ENCODE measurements at places on chromosomes 3 and 15.

- ATAC-seq: no peak
Measured at GRCh38 chr15:89072277-89072869, 15.9 kb upstream of the ABHD2 start.

GRCh38 chr3:36367912-36368573 is 12.3 kb upstream of the STAC start:
- no peak for ATAC-seq

GRCh38 chr15:38670128-38671005 is 105.8 kb upstream of the RASGRP1 start:
- ATAC-seq: no peak

GRCh38 chr15:46354443-46354842 is 719.6 kb downstream of the SQOR start:
- ATAC-seq: no peak

DNA sequence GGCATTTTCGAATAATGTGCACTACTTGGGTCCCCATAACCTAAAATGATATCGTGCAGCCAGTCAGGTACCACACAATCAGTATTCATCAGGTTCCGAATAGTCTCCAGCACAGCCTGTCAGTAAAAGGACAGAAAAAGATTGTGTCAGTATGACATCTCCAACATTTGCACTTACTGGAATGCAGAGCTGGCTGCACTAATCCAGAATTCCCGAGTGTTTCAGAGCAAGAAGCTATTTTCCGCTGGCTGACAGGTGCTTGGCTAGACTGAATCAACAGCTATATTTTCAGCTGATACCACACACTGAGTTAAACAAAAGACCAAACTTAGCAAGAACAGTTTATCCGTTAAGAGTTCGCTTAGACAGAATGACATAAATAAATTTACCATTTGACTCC is 68.8 kb downstream of the AQR start:
- ATAC-seq: peak; percentile 50

- ATAC-seq: no peak
Measured at GRCh38 chr3:66165660-66166059, 55.1 kb upstream of the SLC25A26 start.

GRCh38 chr15:70491201-70491621 is 272.1 kb downstream of the UACA start:
- no peak for ATAC-seq

DNA sequence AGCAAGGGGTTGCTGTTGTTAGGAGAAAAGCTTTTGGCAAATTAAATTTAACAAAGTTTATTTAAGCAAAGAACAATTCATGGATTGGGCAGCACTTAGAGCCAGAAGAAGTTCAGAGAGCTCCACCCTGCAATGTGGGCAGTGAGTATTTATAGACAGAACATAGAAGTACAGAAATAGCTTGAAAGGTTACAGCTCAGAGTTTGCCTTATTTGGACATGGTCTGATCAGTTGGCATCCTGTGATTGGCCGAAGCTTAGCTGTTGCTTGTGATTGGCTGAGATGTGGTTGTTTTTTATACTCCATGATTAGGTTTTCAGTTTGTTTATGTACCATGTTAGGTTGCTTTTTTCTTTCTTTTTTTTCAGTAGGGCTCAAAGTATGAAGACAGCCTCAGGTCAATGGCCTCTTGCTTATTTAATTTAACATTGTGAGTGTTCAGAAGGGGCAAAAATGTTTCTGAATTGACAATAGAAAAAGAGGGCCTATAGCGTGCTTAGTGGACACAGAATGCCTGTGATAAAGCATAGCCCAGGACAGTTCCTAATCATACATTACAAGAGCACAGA is 293.8 kb downstream of the IGSF11 start:
- ATAC-seq: no peak

DNA sequence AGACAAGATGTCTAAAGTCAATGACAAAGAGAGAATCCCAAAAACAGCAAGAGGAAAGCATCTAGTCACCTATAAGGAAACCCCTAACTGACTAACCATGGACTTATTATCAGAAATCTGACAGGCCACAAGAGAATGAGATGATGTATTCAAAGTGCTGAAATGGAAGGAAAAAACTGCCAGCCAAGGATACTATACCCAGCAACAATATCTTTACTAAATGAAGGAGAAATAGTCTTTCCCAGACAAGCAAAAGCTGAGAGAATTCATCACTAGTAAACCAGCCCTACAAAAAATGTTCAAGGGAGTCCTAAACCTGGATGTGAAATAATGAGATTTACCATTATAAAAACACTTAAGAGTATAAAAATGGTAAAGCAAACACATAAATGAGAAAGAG is 128.0 kb downstream of the SATB1 start:
- ATAC-seq: no peak

- no peak for ATAC-seq
Measured at GRCh38 chr15:39435244-39435643, 145.6 kb upstream of the THBS1 start.

- no peak for ATAC-seq
Measured at GRCh38 chr3:86986671-86987420, 4.1 kb downstream of the VGLL3 start.

DNA sequence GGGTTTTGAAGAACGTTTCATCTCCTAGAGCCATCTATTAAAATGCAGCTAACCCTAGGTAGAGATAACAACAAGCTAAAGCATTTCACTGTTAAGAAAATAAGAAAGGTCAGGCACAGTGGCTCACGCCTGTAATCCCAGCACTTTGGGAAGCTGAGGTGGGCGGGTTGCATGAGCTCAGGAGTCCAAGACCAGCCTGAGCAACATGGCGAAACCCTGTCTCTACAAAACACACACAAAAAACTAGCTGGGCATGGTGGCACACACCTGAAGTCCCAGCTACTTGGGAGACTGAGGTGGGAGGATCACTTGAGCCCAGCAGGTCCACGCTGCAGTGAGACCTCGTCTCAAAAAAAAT is 5.4 kb upstream of the TBC1D5 start:
- no peak for ATAC-seq

DNA sequence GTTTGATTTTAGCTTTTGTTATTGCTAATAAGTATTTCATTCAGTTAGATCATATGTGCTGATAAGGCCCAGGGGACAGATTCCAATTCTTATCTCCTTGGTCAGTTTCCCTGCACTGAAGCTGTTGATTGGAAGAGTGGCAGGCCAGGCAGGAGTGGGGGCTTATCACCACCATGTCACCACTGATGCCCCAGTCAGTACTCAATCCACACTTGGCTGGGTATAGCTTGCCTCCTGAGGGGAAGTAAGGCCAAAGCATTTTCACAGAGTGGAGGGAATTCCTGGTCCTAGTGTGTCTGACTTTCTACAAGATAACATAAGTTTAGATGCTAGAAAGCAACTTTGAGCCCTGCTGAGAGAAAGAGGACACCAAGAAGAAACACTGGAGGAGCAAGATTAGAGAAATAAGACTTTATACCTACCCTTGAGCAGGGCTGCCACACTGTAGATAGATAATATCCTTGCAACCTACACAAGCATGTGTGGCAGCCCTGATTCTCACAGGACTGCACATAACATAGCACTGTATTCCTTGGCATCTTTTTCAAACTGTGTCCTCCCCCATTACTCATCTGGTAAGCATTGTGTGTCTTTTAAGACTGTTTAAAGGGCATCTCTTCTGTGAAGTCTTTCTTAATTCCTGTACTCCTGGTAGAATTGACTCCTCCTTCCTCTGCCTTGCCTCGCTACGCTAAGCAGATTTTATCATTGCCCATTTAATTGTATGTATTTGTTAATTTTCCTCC is 24.3 kb downstream of the OXNAD1 start:
- ATAC-seq: no peak

- peak; percentile 87 for ATAC-seq
Measured at GRCh38 chr15:67105065-67105951, 39.9 kb downstream of the SMAD3 start.

- ATAC-seq: no peak
Measured at GRCh38 chr3:62167566-62168262, 205.6 kb downstream of the FEZF2 start.

DNA sequence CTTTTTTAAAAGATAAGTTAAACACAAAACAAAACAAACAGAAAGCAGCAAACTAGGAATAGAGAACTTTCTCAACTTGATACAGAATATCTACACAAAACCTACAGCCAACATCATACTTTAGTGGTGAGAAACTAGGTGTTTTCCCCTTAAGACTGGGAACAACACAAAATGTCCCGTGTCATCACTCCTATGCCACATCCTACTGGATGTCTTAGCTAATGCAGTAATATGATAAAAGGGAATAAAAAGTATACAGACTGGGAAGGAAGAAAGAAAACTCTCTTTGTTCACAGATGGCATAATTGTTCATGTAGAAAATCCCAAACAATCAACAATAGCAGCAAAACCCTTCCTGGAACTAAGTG is 45.9 kb downstream of the TMEM45A start:
- no peak for ATAC-seq

- no peak for ATAC-seq
Measured at GRCh38 chr15:74855857-74856256, 12.9 kb upstream of the ULK3 start.

GRCh38 chr3:177464392-177465256 is 267.3 kb upstream of the TBL1XR1 start:
- peak; percentile 14 for ATAC-seq

DNA sequence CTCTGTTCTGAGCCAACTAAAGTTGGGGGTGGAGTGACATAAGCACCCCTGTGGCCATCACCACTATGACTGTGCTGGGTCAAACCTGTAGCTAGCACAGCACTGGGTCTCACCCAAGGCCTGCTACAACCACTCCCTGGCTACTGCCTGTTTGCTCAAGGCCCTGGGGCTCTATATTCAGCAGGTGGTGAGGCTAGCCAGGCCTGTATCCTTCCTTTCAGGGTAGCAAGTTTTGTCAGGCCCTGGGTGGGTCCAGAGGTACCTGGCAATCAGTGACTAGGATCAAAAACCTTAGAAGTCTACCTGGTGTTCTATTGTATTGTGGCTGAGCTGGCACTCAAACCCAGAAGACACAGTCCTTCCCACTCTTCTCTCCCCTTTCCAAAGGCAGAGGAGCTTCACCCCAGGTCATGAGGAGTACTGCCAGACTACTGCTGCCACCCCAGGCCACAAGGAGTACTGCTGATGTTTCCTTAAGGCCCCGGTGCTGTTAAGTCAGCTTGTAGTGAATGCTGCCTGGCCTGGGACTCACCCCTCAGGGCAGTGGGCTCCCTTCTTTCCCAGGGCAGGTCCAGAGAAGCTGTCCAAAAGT is 170.8 kb downstream of the IGSF11 start:
- no peak for ATAC-seq

GRCh38 chr3:178146406-178146831 is 389.8 kb upstream of the KCNMB2 start:
- ATAC-seq: no peak

DNA sequence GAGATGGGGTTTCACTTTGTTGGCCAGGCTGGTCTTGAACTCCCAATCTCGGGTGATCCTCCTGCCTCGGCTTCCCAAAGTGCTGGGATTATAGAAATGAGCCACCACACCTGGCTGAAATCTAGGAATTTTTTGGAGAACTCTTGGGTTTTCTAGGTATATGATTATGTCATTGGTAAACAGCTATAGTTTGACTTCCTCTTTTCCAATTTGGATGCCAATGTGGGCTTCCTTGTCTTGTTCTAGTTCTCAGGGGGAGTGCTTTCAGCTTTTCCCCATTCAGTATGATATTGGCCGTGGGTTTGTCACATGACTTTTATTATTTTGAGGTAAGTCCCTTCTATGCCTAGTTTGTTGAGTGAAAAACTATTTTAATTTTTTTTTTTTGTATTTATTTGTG is 17.9 kb downstream of the KCNMB3 start:
- ATAC-seq: no peak

DNA sequence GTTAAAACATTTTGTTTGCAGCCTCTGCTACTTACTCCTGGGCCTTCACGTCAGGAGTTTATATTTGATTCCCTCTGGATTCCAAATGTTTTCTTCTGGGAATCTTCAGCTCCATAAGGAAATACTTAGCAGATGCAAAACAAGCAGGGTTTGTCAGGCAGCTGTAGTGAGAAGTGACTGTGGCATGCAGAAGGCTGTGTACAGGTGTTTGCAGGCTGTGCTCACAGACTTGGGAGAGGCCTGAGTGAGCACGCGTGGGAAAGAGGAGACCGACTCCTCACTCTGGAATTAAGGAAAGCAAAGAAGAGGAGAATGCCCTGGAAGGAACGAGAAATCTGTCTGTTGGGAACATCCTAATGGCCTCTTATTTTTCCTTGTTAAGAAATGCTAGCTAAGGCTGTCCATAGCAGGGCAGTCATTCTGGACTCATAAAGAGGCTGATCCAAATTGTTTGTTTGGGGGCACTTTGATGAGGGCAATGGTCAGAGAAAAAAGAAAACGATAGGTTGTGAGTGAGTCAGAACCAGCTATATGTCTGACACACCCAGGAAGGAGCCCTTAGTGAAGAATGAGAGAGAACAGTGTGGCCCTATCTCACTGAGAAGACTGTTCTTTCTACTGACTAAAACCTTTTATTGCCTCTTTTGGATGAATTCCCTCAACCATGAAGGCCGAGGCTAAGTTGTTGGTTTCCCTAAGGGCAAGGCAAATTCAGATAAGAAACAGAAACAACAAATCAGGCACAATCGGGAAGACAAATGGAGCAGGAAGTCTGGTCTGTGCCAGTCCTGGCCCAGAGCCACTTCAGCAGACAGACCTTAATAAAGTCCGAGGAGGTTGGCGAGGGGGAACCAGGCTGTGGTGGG is 82.6 kb downstream of the TGFBR2 start:
- no peak for ATAC-seq

DNA sequence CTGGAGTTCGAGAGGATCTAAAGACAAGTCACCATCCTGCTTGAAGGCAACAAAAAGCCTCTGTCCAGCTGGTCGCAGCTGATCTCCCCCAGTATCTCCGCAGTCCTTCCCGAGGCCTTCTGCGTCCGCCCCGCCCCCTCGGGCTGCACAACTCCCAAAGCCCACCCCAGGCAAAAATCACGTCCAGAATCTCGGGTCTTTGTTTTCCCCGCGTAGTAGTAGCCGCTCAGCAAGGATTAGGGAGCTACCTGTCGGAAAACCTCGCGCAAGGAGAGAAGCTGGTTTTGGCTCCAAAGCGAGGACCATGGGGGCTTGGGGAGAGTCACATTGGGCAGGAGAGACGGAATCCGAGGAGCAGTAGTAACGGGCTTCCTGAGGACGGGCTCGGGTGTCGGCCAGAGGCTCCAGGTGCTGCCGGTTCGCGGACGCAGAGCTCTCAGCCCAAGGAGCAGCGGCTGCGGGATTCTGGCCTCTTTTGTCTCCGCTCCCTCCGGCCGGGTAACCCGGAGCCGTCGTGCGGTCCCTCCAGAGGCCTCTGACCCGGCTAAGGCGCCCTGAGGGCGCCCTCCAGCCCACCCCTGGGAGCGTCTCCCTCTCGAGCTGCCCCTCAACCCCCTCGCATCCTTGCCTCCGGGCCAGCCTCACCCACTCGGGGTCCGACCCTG is 401 bp downstream of the ZSCAN29 start:
- peak; percentile 65 for ATAC-seq

All from gastroesophageal sphincter (tissue), 4 donors.